Stimulated activated CD4-positive, alpha-beta T cell treated with anti-CD3 and anti-CD28 coated beads, Interleukin-2, amount 100 ng/mL, for 24 hours (primary cell): ENCODE measurements at places on chromosomes 3 and 15.

DNA sequence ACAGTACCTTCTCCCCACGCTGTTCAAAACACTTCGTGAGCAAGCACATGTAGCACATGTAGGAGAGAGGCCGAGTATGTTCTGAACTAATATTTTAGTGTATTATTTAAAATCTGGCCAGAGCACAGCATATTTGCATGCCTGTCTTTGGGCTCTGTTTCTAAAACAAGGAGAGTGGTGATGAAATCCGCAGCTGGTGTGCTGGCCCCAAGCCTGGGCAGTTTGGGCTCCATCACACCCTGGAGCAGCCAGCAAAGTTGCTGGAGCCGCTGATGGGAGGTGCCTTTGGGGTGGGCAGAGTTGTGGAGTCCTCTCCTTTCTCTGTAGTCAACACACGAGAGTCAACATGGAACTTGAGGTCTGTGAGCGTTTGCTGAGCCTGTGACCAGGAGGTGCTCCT, 116.6 kb downstream of the SLCO3A1 start:
- no peak for DNase-seq

- no peak for DNase-seq
Observed at GRCh38 chr3:2921903-2922302, 188.3 kb downstream of the IL5RA start.

DNA sequence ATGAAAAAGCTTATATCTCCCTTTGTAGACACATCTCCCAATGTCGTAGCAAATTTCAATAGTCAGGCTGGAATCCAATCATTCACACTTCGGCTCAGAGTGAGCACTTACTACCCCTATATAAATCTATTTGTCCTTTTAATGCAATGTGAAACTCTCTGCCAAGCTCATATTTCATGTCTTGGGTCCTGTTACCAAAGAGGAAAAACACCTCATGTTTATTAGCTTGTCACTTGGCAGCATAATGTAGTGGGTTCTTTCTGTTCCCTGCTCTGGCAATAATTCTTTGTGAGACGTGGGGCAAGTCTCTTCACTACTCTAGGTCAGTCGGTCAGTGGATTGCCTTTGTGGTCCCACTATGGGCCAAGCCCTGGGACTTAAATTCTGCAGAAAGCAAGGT, 107.1 kb downstream of the SRGAP3 start:
- no peak for DNase-seq

DNA sequence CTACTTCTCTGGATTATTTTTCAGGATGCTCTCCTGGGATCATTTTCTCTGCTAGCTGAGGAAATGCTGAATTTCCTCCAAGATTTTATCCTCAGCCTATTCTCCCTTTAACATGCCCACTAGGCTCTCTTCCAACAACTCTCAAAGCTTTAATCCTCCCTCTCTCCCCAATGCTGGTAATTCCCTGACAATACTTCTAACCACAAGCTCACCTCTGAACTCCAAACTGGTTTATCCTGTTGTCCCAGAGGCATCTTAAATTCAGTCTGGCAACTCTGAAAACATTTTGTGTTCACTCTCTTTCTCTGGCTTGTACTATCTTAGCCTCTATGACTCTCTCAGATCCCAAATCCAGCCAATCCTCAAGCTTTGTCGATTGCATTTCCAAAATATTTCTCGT, 490.3 kb downstream of the MECOM start:
- no peak for DNase-seq

DNA sequence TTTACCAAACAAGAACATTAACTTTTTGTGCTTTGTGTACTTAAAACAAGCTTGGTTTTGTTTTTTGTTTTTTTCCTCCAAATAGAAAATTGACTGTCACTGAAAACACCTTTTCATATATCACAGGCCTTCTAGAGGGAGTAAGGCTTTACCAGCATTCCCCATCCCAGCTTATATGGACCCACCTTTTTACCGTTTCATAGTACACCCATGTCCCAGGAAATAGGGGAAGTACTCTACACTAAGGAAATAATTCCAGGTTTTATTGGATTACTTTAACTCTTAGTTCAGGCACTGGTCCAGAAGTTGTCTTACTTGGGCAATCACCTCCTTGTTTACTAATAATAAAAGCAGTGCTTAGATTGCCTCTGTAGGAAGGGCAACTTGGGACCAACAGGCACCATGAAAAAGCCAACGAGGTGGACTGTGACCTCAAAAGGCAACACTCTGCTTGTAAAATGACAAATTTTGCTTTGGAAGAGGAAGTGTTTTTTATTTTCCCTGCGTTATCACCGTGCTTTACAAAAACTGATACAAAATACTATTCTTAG, 26.2 kb downstream of the HMG20A start:
- no peak for DNase-seq

- DNase-seq: no peak
Observed at GRCh38 chr3:127166501-127167065, 26.3 kb upstream of the PRR23E start.

DNA sequence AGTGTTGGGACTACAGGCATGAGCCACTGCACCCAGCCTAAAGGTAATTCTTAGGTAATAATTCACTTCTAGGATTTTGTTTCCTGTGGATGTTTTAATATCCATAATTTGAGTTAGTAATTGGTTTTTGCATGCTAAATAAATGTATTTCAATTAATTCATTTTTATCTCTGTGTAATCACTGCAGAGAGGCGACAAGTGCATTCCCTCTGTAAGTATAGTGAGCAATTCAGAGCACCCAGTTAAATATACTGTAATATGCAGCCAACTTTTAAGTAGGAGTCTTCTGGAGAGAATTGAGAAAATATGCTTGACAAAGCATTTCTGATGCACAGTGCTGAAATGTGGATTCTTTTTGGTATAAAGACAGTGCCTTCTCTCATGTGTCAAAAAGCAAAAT, 5.7 kb downstream of the TBC1D23 start:
- DNase-seq: no peak

GRCh38 chr3:129892486-129892856, 1.0 kb downstream of the TMCC1 start:
- DNase-seq: peak; percentile 32
